ENCODE measurements at places on chromosomes 5 and 9.

- DNase-seq = no peak
Observed at GRCh38 chr5:31137676-31138075, 55.8 kb upstream of the CDH6 start.

DNA sequence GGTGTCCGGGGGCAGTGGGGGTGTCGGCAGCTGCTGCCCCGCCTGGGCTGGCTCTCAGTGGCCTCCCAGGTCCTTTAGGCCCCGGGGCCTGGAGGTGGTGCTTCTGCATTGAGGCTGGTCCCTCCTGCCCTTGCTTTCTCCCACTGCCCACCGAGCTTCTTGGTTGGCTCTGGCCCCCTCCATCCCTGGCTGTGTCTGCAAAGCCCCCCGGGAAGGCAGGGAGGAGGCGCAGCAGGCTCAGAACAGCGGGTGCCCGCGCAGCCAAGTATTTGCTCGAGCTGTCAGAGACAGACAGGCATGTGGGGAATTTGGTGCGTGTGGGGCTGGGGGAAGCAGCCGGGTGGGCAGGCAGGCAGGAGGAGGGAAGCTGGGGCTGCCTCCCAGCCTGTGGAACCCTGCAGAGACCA lies 11.5 kb downstream of the CXXC5 start:
- no peak for DNase-seq

DNA sequence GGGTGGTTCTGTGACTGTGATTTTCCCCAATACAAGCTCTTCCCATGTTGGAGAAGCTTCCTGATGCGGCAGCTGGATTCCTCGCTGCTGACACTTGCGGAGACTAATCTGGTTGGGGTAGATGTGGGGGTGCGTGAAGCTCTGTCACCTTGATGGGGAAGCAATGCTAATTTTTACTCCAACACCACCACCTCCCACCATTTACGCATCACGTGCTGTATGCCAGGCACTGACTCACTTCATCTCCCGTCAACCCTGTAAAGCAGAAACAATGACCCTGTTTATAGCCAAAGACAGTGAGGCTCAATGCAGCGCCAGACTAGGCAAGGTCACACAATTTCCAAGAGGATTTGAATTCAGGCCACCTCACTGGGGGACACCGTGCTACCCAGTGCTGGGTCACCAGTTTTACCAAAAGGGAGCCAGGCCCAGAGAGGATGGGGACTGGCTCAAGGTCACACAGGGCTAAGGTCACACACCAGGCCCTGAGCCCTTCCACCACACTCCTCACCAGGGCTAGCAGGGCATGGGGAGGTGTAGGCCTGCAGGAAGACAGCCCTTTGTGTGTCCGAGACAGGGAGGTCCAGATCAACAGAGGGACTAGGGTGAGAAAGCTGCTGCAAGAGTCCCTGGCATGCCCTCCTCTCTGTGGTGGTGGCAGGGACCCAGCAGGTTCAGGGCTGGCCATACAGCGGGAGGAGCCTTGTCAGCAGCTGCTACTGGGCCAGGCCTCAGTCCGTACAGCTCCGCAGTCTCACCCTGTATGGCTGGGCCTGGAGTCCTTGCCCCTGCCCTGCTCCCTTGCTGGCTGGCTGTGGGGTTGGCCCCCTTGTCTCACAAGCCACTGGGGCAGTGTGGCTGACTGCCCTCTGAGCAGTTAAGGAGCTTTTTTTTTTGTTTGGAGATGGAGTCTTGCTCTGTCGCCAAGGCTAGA lies 3.3 kb downstream of the STKLD1 start:
- no peak for DNase-seq

DNA sequence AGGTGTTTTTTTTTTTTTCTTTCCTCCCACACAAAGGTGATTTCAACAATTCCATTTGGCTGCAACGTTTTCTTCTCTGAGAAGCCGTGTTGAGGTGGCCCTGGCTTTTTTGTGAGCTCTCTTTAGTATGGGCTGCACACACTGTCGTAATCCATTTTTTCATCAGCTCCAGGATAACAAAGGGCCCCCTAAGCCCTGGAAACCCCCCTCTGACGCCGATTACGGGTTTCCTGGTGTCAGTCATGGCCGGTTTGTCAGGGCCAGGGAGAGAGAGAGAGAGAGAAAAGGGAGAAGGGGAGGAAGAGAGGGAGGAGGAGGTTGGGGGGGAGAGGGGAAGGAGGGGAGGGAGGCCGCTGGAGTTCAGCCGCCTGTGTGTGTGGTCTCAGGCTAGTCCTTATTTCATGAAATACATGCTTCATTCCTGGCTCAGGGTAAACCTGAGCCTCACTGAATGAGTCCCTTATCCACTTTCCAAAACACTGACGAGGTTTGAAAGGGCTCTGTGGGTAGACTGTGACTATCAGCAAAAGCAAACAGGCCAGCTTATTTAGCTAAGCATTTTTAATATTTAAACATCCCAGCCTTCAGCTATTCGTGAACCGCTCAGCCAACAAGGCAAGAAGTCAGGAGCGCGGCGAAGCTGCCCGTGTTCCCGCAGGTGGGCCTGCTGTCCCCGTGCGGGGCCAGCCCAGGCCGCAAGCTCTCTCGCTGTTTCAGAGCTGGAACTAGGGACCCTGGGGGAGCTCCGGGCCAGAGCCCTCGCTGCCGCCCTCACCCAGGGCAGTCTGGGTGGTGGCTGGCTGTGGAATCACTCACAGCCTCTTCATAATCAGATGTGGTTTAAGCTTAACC lies 172.8 kb downstream of the ERCC6L2 start:
- no peak for DNase-seq

- no peak for DNase-seq
Observed at GRCh38 chr5:132050661-132051552, 9.5 kb upstream of the IL3 start.

GRCh38 chr5:68548959-68549676 lies 333.6 kb downstream of the PIK3R1 start:
- no peak for DNase-seq

DNA sequence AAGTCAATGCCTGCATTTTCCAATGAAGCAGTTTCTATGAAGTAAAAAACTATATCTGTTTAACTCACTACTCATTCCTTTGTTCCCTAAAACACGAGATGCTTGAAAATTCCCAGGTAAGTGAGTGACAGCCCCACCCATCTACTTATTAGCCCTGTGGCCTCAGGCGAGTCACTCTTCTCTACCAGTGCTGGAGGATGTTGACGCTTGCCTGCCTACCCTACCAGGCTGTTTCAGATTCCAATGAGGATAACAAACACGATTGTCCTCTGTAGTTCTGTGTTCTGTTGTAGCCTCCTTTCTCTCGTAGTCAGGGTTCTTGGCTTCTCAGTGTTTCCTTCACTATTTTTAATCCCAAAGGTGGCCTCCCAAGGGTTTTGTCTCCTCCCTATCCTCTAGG lies 388.8 kb downstream of the KDM4C start:
- DNase-seq = no peak

DNA sequence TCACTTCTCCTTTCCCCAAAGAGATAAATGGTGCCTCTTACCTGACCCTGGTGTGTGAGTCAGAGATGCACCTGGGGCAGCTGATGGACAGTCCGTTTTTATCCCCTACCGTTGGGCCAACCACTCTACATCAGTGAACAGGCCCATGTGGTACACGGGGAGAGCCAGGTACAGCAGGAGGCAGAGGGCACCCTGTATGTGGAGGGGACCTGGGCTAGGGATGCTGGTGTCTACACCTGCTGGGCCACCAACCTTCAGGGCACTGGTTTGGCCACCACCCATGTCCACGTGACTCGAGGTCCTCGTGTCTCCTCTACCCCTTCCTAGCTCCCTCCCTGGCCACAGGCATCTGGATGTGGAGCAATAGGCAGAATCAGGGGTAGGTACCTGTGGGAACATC lies 22.7 kb upstream of the ANXA6 start:
- no peak for DNase-seq

DNA sequence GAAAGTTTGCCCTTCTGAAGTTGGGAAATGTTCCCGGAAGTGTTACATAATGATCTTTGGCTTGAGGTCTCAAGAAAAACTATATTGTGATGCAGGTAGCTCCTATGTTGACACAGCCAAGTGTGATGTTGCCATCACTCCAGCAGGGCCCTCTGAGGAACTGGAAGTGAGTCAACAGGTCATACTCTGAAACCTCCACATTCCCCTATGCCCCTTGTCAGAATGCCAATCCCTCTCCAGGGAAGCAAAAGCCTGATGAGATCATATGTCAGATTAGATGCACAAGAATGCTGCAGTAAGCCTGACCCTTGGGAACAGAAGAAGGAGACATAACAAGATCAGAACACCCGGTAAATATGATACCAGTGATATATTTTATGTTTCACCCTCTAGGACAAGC lies 66.8 kb upstream of the ITGA2 start:
- DNase-seq = peak; percentile 53

DNA sequence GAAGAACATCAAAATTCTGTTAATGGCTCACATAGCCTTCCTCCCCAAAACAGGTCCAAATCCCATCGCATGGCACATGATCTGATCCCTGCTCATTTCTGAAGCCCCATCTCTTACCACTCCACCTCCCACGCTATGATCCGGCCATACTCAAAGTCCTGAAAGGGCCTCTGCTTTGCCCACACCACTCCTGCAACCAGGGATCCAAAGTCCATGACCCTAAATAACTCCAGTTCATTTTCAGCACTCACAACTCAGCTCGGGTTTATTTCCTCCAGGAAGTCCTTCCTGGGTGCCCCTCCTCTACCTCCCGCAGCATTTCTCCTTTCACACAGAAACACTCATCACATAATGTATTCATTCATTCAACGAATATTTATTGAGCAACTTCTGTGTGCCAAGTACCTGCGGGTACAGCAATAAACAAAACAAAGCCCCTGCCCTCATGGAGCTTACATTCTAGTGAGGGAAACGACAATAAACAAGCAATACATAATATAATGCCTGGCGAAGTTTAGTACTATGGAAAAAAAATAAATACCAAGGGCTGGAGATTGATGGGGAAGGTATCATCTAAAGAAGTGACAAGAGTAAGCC lies 2.7 kb downstream of the TTLL11 start:
- no peak for DNase-seq

- no peak for DNase-seq
Observed at GRCh38 chr5:160092960-160093707, 26.1 kb downstream of the PWWP2A start.

GRCh38 chr9:34343090-34343489 lies 13.7 kb downstream of the NUDT2 start:
- no peak for DNase-seq

GRCh38 chr9:20382460-20383071 lies 239.7 kb downstream of the MLLT3 start:
- DNase-seq = peak; percentile 39

GRCh38 chr9:134757216-134757975 lies 115.8 kb downstream of the COL5A1 start:
- no peak for DNase-seq

- no peak for DNase-seq
Observed at GRCh38 chr5:1800472-1801221, 560 bp upstream of the NDUFS6 start.

- no peak for DNase-seq
Observed at GRCh38 chr9:95989297-95989696, 113.8 kb downstream of the ERCC6L2 start.

- no peak for DNase-seq
Observed at GRCh38 chr5:127995556-127995955, 88.0 kb upstream of the SLC12A2 start.

DNA sequence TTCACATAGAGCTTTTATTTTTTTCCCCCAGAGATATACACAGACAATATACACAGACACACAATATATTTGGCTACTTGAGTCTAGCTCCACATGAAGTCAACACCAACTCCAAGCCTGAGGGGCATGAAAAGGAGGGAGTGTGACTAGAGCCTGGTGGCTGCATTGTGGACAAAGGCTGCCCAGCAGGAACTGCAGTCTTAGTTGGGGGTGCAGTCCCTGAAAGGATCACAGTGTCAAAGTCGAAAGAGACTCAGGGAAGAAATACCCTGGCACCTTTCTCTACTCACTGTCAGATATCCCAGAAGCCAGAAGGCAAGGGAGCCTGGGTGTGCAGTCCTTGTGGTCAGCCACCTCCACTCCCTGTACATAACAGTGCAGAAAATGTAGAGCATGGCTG lies 231.6 kb upstream of the RPS23 start:
- DNase-seq = no peak

DNA sequence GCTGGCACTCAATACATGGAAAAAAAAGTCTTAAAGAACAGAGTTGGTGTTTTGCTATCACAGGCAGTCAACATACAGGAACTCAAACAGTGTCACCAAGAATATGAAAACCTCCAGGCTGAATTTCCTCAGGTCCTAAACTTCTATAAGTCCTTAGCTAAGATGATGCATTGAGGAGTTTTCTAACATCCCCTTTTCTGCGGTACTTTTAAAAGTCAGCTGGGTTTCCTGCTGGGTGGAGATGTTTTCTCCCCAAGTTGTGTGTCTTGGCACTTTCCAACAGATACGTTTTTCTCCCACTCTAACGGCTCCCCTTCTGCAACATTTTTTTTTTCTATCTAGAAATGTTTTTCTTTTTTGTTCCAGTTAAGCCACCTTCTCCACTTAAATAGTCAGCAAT lies 244.8 kb upstream of the HAPLN1 start:
- DNase-seq = no peak

DNA sequence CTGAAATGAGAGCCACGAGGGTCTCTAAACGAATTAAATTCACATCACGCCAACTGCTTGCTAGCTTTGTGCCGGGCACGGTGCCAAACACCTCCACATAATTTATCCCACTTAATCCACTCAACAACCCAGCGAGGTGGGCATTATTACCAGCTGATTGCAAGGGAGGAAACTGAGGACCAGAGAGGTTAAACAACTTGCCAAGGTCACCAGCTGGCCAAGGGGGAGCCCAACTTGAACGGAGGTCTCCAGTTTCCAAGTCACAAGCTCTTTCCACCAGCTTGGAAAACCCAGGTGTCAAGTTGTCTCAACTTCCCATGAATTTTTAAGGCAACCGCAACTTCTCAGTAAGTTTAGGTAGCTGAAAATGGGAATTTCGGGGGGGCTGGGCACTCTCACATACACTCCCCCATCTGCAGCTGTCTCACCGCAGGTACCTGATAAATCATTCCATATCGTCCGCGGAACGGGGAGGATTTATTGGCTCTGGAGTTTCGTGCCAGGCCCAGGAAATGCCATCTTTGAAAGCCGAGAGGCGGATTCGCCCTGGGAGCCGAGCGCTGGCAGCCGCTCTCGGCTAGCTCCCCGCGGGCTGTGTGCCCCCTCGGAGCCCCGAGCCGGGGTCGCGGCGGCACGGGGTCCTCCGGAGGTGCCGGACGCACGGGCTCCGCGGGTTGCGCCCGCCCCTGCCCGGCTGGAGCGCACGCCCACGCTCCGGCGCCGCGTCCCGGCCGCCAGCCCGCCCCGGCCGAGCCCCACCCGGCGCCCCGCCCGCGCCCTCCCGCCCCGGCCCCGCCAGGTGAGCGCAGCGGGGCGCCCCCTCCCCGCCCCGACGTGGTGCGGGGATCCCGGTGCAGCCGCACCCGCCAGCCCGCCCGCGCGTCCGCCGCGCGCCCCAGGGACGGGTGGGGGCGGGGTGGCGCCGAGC lies 617 bp downstream of the PTPN3 start:
- no peak for DNase-seq

- no peak for DNase-seq
Observed at GRCh38 chr9:125202846-125203618, 2.7 kb downstream of the RABEPK start.
